ENCODE measurements at places on chromosomes 7 and 10.

- no peak for DNase-seq
These were observed 220.6 kb upstream of the RHOBTB1 start for GRCh38 chr10:61164458-61165160.

DNA sequence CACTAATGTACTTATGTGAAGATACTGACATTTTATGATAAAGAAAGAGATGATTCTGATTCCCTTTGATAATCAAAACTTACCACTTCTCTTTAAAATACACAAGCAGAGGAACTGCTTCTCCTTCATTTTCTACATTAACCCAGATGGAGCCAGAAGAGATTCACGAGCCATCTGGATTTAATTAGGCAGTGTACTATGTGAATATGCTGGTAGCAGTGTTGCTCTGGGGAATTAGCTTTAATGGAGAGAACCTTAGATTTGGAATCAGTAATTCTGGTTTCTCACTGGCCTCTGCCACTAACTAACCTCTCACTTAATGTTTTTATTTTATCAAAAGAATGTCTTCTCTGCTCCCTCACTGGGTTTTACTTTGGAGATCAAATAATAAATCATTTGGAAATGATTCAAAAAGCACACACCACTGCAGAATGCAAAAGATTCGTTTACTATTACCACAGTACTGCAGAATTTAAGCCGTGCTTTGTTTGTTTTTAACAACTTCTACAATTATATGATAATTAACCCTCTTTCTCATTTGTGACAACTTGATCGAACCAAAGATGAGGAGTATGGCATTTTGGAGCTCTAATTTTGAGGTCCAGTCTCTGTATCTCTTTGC lies 77.5 kb upstream of the PHYHIPL start:
- no peak for DNase-seq

GRCh38 chr7:1919539-1920265 lies 249.6 kb downstream of the ELFN1 start:
- peak; percentile 53 for DNase-seq

- no peak for DNase-seq
These were observed 40.0 kb upstream of the AGR3 start for GRCh38 chr7:16921644-16922257.

- DNase-seq: no peak
These were observed 31.8 kb upstream of the GSDME start for GRCh38 chr7:24788961-24789576.

DNA sequence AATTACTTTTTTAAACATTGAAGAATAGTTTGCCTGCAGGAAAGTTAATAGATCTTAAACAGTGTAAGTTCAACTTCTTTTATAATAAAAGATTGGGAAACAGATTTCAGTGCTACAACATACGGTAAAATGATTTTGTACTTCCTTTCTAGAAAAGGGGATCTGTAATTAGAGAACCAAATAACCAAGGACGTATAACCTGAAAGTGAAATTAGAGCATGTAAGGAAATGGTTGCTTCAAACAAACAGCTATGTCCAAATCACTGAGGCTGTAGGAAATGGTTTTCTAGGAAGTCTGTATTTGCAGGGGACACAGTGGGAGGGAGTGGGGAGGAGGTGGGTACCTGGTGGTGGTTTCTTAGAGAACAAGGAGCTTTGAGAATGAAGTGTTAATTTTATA lies 57.9 kb upstream of the EXOC6 start:
- no peak for DNase-seq

DNA sequence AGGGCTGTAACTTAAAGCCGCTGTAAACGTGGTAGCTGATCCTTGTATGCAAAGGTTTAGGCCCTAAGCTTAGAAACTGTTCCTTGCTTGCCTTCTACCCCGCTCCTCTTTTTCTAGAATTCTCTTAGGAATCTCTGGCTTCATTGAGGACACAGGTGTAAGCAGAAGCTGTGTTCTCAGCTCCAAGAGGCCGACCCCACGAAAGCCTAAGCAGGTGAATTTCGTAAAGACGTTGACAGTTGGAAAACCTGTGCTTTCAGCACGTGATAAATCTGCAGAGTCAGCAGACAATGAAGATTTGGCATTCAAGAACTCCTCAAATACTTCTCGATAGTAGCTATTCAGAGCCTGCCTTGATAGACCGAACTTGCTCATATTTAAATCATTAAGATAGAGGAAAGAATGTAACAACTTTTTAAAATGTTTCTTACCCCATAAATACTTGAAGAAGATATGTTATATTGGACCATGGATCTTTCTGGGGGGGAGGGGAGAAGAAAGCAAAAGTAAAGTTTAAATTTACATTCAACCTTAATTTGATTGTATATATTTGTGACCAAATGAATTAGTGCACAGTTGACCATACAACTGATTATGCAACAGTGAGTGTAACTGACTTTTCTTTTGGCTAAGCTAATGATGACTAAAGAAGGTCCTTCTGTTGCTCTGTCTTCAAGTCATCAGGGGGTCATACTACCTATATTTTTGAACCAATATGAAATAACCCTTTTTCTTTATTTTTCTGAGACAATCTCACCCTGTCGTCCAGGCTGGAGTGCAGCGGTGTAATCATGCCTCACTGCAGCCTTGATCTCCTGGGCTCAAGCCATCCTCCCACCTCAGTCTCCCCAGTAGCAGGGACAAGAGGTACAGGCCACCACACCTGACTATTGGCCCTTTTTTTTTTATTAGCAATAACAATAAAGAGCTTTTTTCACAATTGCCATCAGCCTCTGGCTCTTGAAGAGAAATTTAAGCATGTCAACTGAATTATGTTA lies 1.2 kb upstream of the GDI2 start:
- no peak for DNase-seq

DNA sequence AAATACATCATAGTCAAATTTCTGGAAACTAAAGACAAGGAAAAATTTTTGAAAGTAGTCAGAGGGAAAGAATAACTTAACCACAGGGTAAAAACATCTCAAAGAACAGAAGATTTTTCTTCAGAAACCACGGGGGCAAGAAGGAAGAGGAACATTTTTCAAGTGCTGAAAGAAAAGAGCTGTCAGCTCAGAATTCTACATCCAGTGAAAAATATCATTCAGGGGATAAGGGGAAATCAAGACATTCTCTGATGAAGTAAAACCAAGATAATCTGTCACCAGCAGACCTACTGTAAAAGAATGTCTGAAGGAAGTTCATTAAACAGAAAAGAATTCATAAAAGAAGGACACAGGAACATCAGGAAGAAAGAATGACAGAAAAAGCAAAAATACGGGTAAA lies 111.2 kb upstream of the TMEM72 start:
- no peak for DNase-seq

DNA sequence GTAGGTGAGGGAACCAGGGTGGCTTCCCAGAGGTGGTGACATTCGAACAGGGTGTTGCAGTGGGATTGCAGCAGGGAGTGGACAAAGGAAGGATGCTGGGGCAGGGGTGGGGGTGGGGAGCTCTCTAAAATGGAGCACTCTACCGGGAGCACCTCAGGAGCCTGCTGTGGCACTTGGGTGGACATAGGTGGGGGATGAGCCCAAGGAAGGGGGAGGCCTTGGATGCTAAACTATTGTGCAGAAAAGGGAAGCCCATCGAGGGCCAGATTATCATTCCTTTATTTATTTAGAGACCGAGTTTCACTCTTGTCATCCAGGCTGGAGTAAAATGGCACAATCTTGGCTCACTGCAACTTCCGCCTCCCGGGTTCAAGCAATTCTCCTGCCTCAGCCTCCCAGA lies 3.3 kb upstream of the STX1A start:
- DNase-seq: no peak

DNA sequence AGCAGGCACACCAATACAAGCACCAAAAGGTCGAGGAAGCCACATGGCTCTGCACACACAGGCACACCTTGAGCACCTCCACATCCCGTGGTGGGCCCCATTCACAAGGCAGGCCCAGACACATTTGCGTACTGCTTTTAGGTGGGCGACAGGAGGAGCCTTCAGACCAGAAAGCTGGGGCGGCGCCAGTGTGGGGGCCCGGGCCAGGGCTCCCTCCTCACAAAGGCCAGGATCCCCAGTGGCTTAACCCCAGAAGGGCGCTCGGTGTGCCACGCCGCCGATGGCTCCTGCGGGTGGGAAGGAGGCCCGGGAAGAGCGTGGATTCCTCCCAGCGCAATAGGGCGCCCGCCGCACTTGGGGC lies 2.8 kb upstream of the SMARCD3 start:
- no peak for DNase-seq

DNA sequence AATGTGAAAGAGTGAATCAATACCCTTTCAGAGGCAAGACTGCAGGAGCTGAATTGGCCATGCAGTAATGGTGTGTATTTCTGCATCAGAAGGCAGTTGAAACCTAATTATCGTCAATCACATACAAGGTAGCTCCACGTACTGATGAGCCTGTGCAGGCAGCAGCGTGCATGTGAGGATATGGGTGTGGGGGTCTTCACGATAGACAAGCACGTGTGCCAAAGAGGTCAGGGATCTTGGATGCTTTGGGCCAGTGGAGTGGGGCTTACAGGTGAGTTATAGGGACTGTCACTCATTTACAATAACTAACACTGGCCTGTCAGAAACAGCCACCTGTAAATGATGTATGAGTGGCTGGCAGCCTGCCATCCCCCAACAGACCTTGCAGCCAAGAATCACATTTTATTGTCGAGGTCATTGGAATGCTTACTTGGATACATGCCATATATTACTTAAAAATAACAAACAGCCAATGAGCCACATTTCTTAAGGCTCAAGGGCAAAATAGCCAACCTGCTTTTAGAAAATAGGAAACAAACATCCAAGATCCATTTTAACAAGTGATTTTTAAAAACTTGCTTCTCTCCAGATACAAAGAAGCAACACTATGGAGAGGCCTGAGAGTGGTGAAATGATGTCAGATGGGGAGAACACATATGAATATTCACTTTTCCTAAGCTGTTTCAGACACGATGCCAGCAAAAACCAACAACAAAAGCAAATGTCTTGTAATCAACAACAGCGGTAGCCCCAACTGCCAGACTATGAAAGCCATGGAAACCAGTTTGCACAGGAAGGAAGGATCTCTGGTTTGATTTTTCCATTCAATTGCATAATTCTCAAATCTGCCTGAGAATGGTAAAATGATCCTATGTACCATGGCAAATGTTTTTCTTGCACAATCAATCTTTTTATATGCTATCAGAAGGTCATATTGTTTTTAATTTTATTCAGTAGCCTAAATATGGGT lies 210.7 kb downstream of the SKAP2 start:
- no peak for DNase-seq

DNA sequence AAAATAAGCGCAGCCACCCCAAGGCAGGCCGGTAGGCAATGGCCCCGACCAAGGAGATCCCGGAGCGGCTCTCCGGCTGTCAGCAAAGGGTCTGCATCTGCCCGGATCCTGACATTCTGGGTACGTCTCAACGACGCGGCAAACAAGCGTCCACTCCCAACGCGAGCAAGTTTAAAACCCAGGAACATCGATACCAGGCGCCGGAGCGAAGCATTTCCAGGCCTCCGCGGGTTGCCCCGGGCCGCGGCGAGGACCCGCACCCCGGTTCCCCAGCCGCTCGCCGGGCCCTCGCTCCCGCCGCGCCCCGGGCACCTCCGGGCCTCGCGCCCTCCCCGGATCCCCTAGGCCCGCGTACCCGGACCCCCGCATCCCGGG lies 453 bp downstream of the URGCP start:
- DNase-seq: no peak

- DNase-seq: no peak
These were observed at the start of gene LBX1 for GRCh38 chr10:101229266-101230182. Gene LBX1, minus strand, starts transcription at chr10:101229463. Its CDS starts 648 bp downstream, at chr10:101228815.

DNA sequence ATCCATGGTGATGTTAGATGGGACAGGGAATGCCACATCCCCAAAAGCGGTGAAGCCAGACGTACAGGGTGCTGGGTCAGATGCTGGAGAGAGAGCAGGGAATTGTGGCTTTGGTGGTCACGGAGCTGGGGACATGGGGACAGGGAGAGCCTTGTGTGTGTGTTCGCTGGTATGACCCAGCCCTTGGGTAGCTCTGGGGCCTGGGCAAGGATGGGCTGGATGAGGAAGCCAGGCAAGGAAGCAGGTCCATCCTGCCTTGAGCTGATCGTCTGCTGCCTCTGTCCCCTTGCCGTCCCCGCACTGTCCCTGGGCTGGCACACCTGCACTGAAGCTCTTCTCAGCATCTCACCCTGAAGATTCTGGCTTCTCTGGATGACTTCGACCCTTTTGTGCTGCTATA lies 15.4 kb upstream of the CLDN4 start:
- no peak for DNase-seq

DNA sequence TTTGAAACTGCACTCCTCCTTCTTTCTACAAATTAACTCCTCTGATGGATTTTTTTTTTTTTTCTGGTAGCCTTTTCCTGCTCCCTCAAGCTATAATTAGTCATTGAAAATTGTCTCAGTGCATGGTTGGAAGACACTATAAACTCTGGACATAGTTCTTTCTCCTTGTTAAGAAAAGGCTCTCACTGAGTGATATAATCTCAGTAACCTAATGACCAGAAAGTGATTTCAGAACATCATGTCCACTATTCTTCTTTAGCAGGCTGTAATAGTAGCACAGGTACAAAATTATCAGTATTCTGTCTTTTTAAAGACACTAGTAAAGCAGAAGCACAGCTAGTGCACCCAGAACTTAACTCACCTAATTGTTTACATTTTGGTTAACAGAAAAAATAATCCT lies 752.6 kb upstream of the PHF14 start:
- no peak for DNase-seq

- no peak for DNase-seq
These were observed 581.9 kb upstream of the FOXK1 start for GRCh38 chr7:4100148-4100547.

- DNase-seq: no peak
These were observed 21.7 kb upstream of the SMO start for GRCh38 chr7:129166745-129167144.

DNA sequence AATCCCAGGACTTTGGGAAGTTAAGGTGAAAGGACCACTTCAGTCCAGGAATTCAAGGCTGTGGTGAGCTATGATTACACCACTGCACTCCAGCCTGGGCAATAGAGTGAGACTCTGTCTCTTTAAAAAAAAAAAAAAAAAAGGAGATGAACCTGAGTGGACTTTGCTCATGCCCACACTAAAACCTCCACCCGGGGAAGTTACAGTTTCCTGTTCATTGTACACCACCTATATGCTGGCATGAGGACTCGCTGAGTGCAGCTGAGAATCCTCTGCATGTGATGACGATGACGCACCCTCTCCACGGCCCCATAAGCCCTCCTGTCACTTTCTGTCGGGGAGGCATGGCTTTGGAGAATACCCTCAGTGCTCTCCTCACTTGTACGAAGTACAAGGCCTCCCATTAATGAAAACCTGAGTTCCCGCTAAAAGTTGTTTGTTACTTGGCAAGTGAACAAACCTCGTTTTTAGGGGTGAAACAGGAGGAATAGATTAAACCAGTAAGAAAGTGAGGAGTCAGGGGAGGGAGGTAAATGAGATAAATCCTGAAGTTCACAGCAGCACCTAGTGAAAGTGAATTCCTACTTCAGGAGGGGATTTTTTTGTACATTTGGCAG lies 15.9 kb downstream of the TMEM176B start:
- DNase-seq: no peak

GRCh38 chr7:107405559-107405958 lies 64.3 kb upstream of the GPR22 start:
- no peak for DNase-seq

DNA sequence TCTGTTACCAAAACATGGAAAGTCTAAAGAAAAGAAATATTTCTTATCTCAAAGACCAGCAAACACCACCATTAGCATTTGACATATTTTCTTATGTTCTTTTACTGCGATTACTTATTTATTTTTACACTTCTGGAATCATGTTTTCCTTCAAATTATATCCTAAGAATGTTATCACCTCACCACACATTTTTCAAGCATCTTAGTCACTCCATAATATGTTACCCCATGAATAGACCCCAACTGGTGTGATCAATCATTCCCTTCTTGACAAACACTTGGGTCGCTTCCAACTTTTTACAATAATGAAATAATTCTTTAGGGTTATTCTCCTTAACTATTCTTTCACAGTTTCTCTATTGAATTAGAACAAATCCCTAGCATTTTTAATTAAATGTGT lies 67.4 kb downstream of the AMPH start:
- no peak for DNase-seq

Data from amygdala (tissue), 56 donors.